Stimulated activated CD4-positive, alpha-beta T cell treated with anti-CD3 and anti-CD28 coated beads, Interleukin-12 subunit alpha, Interleukin-12 subunit beta, amount 100 ng/mL, for 48 hours (primary cell): ENCODE measurements at places on chromosomes 7 and 10.

DNA sequence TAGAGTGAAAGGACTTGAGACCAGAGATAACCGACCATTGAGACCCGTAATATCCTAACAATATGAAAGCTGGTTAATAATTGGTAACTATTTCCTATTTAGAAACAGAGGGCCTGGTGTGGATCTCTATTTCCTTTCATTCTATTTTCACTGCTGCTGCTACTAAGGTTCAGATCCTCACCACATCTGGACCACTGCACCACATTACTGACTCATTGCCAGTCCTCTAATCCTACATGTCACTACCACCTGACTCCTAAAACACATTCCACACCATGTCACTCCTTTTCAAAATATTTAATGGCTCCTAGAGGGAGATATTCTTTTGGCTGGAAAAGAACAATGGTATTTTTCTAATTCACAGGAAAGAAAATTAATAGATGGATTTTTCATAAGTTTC, 6.4 kb downstream of the USP54 start:
- DNase-seq: no peak

- DNase-seq: no peak
Measured at GRCh38 chr7:29940199-29940598, 49.4 kb downstream of the SCRN1 start.

- no peak for DNase-seq
Measured at GRCh38 chr7:22350466-22351328, 6.3 kb downstream of the RAPGEF5 start.

- no peak for DNase-seq
Measured at GRCh38 chr10:133359554-133359971, 1.7 kb upstream of the FUOM start.
